ENCODE measurements at places on chromosomes 5 and 9.

DNA sequence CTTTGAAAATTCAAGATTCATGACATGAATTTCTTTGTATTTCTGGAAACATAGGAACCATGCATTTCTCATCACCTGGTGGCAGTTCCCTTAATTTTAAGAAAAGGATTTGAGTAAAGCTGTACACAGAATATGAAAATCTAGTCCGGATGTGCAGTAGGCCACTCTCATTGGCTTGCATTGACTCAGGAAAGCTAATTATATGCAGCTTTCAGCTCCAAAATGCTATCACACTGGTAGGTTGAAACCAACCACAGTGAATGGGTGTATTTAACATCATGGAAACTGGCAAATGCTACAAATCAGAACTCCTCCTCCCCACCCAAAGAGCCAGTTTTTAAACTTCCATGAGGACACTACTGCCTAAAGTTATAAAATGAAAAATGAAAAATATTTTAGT, 161.6 kb upstream of the FBXL17 start:
- H3K4me1 ChIP-seq: no peaks in the 10 kb centered on the region
- no peaks in the 10 kb centered on the region for H3K36me3 ChIP-seq
- no peak overlapping the region for H3K4me3 ChIP-seq
- no peak for DNase-seq

- DNase-seq: peak; percentile 53
- peaks cover 23% of the 10 kb centered on the region for H3K27me3 ChIP-seq
- H3K36me3 ChIP-seq: no peaks in the 10 kb centered on the region
- no peak overlapping the region for H3K4me3 ChIP-seq
- H3K4me1 ChIP-seq: peaks cover 7% of the 10 kb centered on the region
Observed at GRCh38 chr5:163564321-163564938, 59.0 kb downstream of the MAT2B start.

- DNase-seq: no peak
- no peaks in the 10 kb centered on the region for H3K27me3 ChIP-seq
- no peak overlapping the region for H3K27ac ChIP-seq
- H3K36me3 ChIP-seq: no peaks in the 10 kb centered on the region
- no peak overlapping the region for H3K4me3 ChIP-seq
Observed at GRCh38 chr9:128225770-128226411, 22.7 kb downstream of the DNM1 start.

- no peak overlapping the region for H3K4me3 ChIP-seq
- H3K4me1 ChIP-seq: no peaks in the 10 kb centered on the region
- H3K36me3 ChIP-seq: no peaks in the 10 kb centered on the region
- H3K27me3 ChIP-seq: no peaks in the 10 kb centered on the region
- no peak for DNase-seq
Observed at GRCh38 chr9:116501871-116502270, 185.2 kb upstream of the TRIM32 start.

DNA sequence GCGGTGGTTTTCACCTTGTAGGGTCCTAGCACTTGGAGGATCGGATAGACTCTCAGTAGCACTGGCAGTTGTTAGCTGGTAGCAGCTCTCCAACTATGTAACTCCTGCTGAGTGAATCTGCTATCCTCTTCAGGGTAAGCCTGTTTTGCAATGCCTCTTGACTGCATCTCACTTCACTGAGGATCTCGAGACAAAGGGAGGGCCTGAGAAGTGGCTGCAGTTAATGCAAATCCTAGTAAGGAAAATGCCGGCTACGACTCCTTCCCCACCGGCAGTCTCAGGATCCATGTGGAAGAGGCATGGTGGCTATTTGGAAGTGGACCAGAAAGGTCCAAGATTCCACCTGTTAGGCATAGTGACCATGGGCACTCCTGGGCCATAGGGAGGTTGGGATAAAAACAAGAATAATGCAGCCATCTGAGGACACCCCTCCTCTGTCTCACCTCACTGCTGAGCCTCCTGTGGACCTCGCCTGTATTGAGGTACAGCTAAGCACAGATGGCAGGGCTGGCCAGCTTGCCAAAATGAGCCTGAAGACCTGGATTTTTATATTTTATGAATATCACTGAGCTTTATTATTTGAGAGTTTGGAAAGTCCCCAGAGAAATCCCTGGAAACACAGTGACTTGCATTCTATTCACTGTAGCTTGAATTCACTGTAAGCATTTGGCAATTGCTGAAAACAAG, 146.0 kb downstream of the LIFR start:
- no peak overlapping the region for H3K4me3 ChIP-seq
- no peak for DNase-seq
- H3K27me3 ChIP-seq: peaks cover 30% of the 10 kb centered on the region

GRCh38 chr5:15791859-15792258, 291.9 kb downstream of the FBXL7 start:
- no peaks in the 10 kb centered on the region for H3K36me3 ChIP-seq
- no peak overlapping the region for H3K4me3 ChIP-seq
- H3K27me3 ChIP-seq: no peaks in the 10 kb centered on the region
- no peaks in the 10 kb centered on the region for H3K4me1 ChIP-seq

DNA sequence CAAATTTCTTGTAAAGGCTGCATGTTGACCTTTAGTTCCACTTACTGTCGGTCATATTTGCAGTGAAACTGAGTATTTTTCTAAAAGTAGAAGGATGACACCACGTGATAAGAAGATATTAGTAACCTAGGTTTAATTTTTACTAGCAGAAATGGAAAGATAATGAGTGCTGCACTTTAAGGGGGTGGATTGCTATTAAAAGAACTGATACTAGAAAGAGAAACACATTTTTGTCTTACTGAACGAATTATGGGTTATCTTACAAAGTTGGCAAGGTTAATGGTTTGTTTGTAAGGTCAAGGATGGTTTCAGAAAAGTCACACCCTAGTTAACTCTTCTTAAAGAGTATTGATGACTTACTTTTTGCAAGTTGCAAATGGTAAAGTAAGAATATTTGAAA, 2.4 kb downstream of the MACIR start:
- no peak overlapping the region for H3K27ac ChIP-seq
- no peaks in the 10 kb centered on the region for H3K27me3 ChIP-seq
- H3K4me3 ChIP-seq: no peak overlapping the region
- H3K36me3 ChIP-seq: no peaks in the 10 kb centered on the region
- DNase-seq: no peak

- H3K4me1 ChIP-seq: peaks cover 20% of the 10 kb centered on the region
- DNase-seq: no peak
- no peaks in the 10 kb centered on the region for H3K36me3 ChIP-seq
- H3K27me3 ChIP-seq: no peaks in the 10 kb centered on the region
Observed at GRCh38 chr9:70566066-70566465, 151.6 kb upstream of the KLF9 start.

DNA sequence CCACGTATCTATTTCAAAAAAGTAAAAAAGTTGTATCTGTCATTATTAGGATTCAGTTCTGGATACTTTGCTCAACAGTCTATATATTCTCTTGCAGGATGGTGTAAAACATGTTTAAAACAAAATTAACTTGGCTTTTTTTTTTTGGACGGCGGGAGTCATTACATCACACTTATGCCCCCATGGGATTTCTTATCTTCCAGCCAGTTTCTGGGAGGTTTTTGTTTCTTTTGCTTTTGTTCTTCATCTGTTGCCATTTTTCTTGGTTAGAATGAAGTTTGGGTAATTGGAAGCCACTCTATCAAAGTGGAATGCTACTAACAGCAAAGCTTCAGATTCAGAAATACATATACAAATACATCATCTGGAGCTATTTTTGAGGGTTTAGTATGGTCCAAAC, 1.8 kb upstream of the STARD4 start:
- no peak overlapping the region for H3K27ac ChIP-seq
- no peaks in the 10 kb centered on the region for H3K36me3 ChIP-seq
- no peak for DNase-seq
- no peaks in the 10 kb centered on the region for H3K27me3 ChIP-seq
- peaks cover 9% of the 10 kb centered on the region for H3K4me1 ChIP-seq

GRCh38 chr5:93240228-93240834, 340.7 kb downstream of the NR2F1-AS1 start:
- no peaks in the 10 kb centered on the region for H3K4me1 ChIP-seq
- DNase-seq: no peak
- H3K36me3 ChIP-seq: no peaks in the 10 kb centered on the region
- H3K27me3 ChIP-seq: no peaks in the 10 kb centered on the region

GRCh38 chr9:96186591-96187011, 115.4 kb downstream of the HSD17B3 start:
- no peak overlapping the region for H3K27ac ChIP-seq
- H3K27me3 ChIP-seq: peaks cover 30% of the 10 kb centered on the region
- H3K4me3 ChIP-seq: no peak overlapping the region
- H3K4me1 ChIP-seq: no peaks in the 10 kb centered on the region
- no peaks in the 10 kb centered on the region for H3K36me3 ChIP-seq

DNA sequence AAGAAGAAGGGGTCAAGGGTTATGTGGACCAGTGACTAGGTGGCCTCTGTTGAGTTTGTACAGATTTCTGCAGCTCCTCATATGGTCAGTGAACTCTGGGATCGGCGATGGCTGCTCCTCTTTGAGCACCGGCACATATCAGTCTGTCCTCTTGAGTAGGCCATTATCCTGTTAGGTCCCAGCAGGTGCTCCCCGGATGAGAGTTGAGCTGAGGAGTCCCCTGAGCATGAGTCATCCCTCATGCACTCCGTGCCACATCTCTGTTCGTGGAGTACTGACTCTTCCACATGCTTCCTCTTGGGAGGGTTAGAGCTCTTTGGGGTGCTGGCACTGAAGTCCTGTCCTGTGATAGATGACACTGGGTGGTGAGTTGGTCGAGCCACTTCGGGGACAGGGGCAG, 143.7 kb downstream of the PTTG1 start:
- no peak for DNase-seq
- H3K27ac ChIP-seq: no peak overlapping the region
- no peak overlapping the region for H3K4me3 ChIP-seq

GRCh38 chr5:176355400-176356178, 6.0 kb downstream of the KIAA1191 start:
- peaks cover 3% of the 10 kb centered on the region for H3K4me1 ChIP-seq
- no peak overlapping the region for H3K4me3 ChIP-seq
- no peaks in the 10 kb centered on the region for H3K27me3 ChIP-seq

GRCh38 chr9:14437354-14438231, 123.7 kb upstream of the NFIB start:
- H3K27me3 ChIP-seq: no peaks in the 10 kb centered on the region
- H3K4me1 ChIP-seq: no peaks in the 10 kb centered on the region
- no peak for DNase-seq
- no peak overlapping the region for H3K4me3 ChIP-seq
- no peaks in the 10 kb centered on the region for H3K36me3 ChIP-seq
- no peak overlapping the region for H3K27ac ChIP-seq

GRCh38 chr5:137316346-137316736, 182.8 kb downstream of the SPOCK1 start:
- no peak overlapping the region for H3K4me3 ChIP-seq
- H3K4me1 ChIP-seq: no peaks in the 10 kb centered on the region
- no peaks in the 10 kb centered on the region for H3K27me3 ChIP-seq
- DNase-seq: no peak
- H3K36me3 ChIP-seq: no peaks in the 10 kb centered on the region
- H3K27ac ChIP-seq: no peak overlapping the region

- no peaks in the 10 kb centered on the region for H3K27me3 ChIP-seq
- H3K36me3 ChIP-seq: no peaks in the 10 kb centered on the region
- no peak overlapping the region for H3K27ac ChIP-seq
- no peak overlapping the region for H3K4me3 ChIP-seq
- DNase-seq: no peak
Observed at GRCh38 chr9:17519761-17520160, 59.1 kb upstream of the SH3GL2 start.

- no peak overlapping the region for H3K27ac ChIP-seq
- no peak for DNase-seq
- no peaks in the 10 kb centered on the region for H3K4me1 ChIP-seq
- H3K4me3 ChIP-seq: no peak overlapping the region
Observed at GRCh38 chr9:88746029-88746742, 211.2 kb downstream of the NXNL2 start.

GRCh38 chr9:10055886-10056395, 556.9 kb downstream of the PTPRD start:
- H3K4me3 ChIP-seq: no peak overlapping the region
- no peaks in the 10 kb centered on the region for H3K27me3 ChIP-seq
- DNase-seq: no peak
- no peaks in the 10 kb centered on the region for H3K4me1 ChIP-seq
- no peak overlapping the region for H3K27ac ChIP-seq

GRCh38 chr5:35182910-35183535, 47.3 kb downstream of the PRLR start:
- H3K4me1 ChIP-seq: no peaks in the 10 kb centered on the region
- no peaks in the 10 kb centered on the region for H3K36me3 ChIP-seq
- peaks cover 5% of the 10 kb centered on the region for H3K27me3 ChIP-seq
- DNase-seq: no peak
- H3K27ac ChIP-seq: no peak overlapping the region
- H3K4me3 ChIP-seq: no peak overlapping the region

DNA sequence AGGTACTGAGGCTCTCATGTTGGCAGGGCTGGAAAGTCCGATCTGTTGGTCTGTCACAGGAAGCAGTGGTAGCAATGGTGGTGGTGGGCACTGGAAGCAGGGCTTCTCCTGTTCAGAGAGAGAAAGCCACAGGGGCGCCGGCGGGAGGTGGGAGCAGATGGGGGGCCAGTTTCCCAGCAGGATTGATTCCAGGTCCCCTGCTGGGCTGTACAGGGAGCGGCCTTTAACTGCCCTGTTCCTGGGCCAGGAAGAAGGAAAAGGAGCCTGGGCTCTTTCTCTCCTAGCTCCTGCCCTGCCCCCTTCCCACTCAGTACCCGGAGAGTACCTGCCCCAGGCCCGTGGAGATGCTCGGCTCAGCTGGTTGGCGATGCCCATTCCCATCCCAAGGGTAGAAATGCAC, 2.6 kb upstream of the DAB2IP start:
- no peaks in the 10 kb centered on the region for H3K36me3 ChIP-seq
- peaks cover 14% of the 10 kb centered on the region for H3K4me1 ChIP-seq
- no peak overlapping the region for H3K4me3 ChIP-seq
- H3K27ac ChIP-seq: no peak overlapping the region

DNA sequence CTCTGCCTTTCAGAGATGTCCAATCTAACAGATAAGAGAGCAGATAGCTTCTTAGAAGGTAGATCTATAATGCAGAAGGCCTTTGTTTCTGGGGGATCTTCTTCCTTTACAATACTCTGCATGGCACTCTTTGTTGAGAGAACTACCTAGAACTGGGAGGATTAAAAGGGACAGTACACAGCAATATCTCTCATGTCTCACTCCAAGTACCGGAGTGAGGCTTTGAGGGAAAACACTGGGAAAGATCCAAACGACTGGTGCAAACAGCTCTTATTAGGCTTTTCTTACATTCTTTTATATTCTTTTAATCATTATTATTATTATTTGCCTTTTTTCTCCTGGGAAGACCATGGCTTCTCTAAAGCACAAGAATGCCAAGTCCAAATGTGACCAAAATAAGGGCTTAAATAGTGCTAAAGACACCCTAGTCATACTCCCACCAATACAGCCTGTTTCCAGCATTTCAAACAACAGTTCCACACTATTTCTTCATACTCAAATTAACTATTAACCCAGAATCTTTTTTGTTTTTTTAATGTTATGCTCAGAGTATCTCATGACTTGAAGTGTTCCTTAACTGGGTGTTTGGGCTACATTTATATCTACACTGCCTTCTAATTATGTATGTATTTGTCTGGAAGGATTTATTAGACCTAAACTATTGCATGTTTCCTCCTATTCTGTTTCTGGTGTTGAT, 52.7 kb downstream of the ABHD17B start:
- DNase-seq: no peak
- no peaks in the 10 kb centered on the region for H3K36me3 ChIP-seq
- H3K27ac ChIP-seq: no peak overlapping the region
- H3K27me3 ChIP-seq: no peaks in the 10 kb centered on the region
- no peak overlapping the region for H3K4me3 ChIP-seq
